ENCODE measurements at places on chromosomes 11 and 22. TPM values are rescaled to one million over a fixed set of nuclear protein-coding genes. Genes with fewer than 3 reads are reported as not detected.

The NTM gene
- total RNA-seq, result 16.1 TPM

The SCT gene
- total RNA-seq, result not detected

The MRGPRG gene
- not detected for total RNA-seq

The TSPAN18 gene
- 0.70 TPM for total RNA-seq

The SH3BP1 gene
- total RNA-seq, result 8.0 TPM

The SLC37A4 gene
- 9.7 TPM for total RNA-seq

The PSMC3 gene
- total RNA-seq, result 214 TPM

The ZP1 gene
- total RNA-seq, result 0.12 TPM

The ASCL2 gene
- not detected for total RNA-seq

The GGA1 gene
- total RNA-seq, result 30.0 TPM

The PGA5 gene
- not detected for total RNA-seq

The OR56A3 gene
- total RNA-seq, result not detected

The GGT5 gene
- total RNA-seq, result 5.1 TPM

The CLMP gene
- total RNA-seq, result 47.2 TPM

The SLC22A25 gene
- not detected for total RNA-seq

The GAL3ST1 gene
- not detected for total RNA-seq

The TEX12 gene
- 0.15 TPM for total RNA-seq

The SLC17A6 gene
- not detected for total RNA-seq

The IL18 gene
- 0.08 TPM for total RNA-seq

The SOX10 gene
- not detected for total RNA-seq

The FADS2 gene
- 293 TPM for total RNA-seq

The EHF gene
- total RNA-seq, result 0.23 TPM

The ATF4 gene
- total RNA-seq, result 222 TPM

The GAS2 gene
- 0.68 TPM for total RNA-seq

The SLC22A12 gene
- not detected for total RNA-seq

The WNT11 gene
- 0.75 TPM for total RNA-seq

The MUC5B gene
- not detected for total RNA-seq

The VPREB1 gene
- not detected for total RNA-seq

The HTR3A gene
- total RNA-seq, result not detected

The OR51B4 gene
- not detected for total RNA-seq

The KRTAP5-9 gene
- not detected for total RNA-seq

The USH1C gene
- total RNA-seq, result not detected

The OR10G7 gene
- total RNA-seq, result not detected

The SLC5A4 gene
- total RNA-seq, result not detected

The TIRAP gene
- 1.7 TPM for total RNA-seq

The DGCR6 gene
- total RNA-seq, result 0.53 TPM

The SAA2 gene
- 0.08 TPM for total RNA-seq

The RAG1 gene
- 0.12 TPM for total RNA-seq

The SDHAF2 gene
- total RNA-seq, result 43.7 TPM

The ART1 gene
- not detected for total RNA-seq

The ZNF215 gene
- 1.3 TPM for total RNA-seq

The FXYD6 gene
- total RNA-seq, result not detected

The SCGB2A2 gene
- total RNA-seq, result not detected
